ENCODE measurements at places on chromosomes 6 and 20.

- DNase-seq: no peak
Measured at GRCh38 chr6:70304616-70305015, 1.7 kb upstream of the COL9A1 start.

DNA sequence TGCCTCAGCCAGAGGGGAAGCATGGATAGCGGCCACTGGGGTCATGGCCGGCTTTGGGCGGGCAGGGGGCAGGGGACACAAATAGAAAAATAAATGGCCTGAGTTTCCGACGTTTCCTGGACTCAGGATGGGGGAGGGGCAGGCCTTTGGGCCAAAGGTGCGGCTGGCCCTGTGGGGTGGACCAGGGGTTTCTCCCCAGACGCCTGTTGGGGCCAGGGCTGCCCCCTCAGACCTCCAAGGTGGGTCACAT is 6.4 kb upstream of the TCEA2 start:
- DNase-seq: no peak

- peak; percentile 30 for DNase-seq
Measured at GRCh38 chr6:90194371-90194841, 102.2 kb downstream of the BACH2 start.

GRCh38 chr20:48612335-48612734 is 215.5 kb downstream of the PREX1 start:
- DNase-seq: no peak

- no peak for DNase-seq
Measured at GRCh38 chr6:126945150-126945685, 173.3 kb upstream of the RSPO3 start.

DNA sequence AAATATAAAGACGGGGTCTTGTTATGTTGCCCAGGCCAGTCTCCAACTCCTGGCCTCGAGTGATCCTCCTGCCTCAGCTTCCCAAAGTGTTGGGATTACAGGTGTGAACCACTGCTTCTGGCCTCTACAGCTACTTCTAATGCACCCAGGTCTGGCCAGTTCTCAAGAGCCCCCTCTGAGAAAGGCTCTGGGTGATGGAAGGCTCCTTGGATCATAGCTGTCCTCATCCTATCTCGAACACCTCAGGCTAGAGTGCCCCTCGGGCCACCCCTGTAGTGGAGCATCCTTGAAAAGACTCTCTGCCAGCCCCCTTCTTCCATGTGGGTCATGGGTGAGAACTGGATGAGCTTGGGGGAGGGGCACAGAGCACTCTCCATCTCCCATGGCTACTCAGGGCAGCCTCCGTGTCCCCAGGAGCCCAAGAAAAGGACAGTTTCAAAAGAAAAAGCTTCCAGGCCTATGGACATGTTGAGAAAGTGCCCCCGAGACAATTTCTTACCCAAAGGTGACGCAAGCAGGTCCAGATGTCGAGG is 714 bp upstream of the MYLK2 start:
- DNase-seq: no peak

DNA sequence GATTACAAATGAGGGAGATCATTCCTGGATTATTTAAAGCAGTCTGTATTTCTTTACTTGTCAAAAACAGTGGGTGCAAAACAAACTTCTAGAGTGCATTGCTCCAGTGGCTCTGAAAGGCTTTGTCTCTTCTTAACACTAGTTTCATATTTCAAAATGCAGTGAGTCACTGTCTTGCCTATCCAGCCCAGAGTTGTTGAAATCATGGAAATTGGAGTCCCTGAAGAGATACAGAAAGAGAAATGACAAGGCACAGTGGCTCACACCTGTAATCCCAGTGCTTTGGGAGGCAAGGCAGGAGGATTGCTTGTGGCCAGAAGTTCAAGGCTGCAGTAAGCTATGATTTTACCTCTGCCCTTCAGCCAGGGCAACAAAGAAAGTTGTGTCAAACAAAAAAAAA is 11.3 kb downstream of the SLC2A12 start:
- DNase-seq: no peak
